ENCODE measurements at places on chromosomes 12 and 14.

- DNase-seq, result no peak
Observed at GRCh38 chr12:28507867-28508266, 317.6 kb downstream of the CCDC91 start.

DNA sequence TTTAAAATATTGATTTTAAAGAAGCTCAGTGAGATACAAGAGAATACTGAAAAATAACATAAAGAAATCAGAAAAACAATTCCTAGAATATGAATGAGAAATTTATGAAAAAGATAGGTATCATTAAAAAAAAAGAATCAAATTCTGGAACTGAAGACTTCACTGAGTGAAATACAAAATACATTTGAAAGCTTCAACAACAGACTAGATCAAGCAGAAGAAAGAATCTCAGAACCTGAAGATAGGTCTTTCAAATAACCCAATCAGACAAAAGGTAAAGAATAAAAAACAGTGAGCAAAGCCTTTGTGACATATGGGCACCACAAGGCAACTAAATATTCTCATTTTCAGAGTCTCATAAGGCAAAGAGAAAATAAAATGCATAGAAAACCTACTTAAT is 29.4 kb downstream of the CEP83 start:
- DNase-seq, result no peak

DNA sequence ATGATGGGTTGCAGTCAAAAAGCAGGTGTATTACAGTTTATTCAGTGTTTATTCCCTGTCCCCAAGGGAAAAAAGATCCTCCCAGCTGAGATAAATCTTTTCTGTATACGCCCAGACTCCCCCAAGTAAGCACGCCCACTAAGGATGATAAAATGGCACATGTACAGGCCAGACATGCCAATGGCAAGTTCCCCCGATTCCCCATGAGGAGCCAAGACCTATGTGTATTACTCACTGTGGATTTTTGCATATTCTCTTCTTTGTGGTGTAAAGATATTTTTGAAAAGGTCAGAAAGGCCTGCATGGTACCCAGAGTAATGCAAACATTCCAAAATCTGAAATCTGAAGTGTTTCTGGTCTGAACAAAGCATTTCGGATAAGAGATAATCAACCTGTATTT is 22.2 kb downstream of the NR2C1 start:
- no peak for DNase-seq

GRCh38 chr12:122990561-122990960 is 10.1 kb downstream of the ARL6IP4 start:
- DNase-seq, result no peak

- no peak for DNase-seq
Observed at GRCh38 chr14:67566908-67567307, 33.2 kb downstream of the PIGH start.

DNA sequence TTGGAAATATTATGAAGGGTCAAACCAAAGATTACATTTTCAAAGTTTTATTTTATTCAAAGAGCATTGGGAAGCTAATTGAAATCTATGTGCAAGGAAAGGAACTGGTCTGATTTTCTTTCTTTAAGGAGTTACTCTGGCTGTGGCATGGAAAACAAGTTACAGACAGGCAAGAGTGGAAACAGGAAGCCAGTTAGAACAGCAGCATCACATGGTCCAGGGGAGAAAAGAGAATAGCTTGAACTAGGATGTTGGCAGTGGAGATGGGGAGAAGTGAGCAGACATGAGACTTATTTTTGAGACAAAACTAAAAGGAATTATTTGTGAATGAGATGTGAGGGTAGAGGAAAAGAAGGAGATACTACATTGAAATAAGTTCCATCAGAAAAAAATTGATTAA is 3.4 kb downstream of the OR11G2 start:
- DNase-seq, result no peak
